NB4 (cell line): ENCODE measurements at places on chromosomes 12 and 14.
A peak's percentile ranks its signal among the peaks of the same experiment; 100 is the strongest.

GRCh38 chr12:127928615-127929571 is 338.1 kb upstream of the TMEM132C start:
- DNase-seq: no peak

- no peak for DNase-seq
Measured at GRCh38 chr14:54652188-54652587, 85.3 kb downstream of the SAMD4A start.

GRCh38 chr12:3236345-3237187 is 159.4 kb downstream of the TSPAN9 start:
- peak; percentile 62 for DNase-seq

DNA sequence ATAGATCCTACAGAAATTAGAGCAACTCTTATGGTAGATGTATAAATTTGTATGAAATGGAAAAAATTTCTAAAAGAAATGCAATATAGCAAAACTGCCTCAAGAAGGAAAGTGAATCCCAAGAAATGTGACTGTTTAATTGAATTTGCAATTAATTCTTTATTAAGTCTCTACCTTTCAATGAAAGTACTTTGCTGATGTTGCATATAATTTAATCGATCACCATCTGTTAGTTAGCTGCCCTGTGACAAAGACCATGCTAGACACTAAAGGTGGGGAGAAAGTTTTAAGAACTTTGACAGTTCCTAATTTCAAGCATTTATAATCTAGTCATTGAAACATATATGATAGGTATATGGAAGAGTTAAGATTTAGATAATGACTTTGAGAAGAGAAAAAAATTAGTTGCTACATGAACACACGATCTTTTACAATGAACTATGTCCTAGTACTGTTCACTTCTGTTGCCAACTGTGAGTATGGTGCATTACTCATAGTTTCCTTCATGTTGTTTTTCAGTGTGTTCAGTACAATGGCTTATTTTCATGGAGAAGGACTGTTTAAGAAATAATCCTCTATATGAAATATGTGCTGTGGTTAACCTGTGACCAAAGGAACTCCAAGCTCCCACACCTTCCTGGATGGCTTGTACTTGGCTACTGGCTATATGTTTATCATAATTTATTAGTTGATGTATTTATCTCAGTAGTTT is 128.4 kb downstream of the METTL25 start:
- DNase-seq: no peak

DNA sequence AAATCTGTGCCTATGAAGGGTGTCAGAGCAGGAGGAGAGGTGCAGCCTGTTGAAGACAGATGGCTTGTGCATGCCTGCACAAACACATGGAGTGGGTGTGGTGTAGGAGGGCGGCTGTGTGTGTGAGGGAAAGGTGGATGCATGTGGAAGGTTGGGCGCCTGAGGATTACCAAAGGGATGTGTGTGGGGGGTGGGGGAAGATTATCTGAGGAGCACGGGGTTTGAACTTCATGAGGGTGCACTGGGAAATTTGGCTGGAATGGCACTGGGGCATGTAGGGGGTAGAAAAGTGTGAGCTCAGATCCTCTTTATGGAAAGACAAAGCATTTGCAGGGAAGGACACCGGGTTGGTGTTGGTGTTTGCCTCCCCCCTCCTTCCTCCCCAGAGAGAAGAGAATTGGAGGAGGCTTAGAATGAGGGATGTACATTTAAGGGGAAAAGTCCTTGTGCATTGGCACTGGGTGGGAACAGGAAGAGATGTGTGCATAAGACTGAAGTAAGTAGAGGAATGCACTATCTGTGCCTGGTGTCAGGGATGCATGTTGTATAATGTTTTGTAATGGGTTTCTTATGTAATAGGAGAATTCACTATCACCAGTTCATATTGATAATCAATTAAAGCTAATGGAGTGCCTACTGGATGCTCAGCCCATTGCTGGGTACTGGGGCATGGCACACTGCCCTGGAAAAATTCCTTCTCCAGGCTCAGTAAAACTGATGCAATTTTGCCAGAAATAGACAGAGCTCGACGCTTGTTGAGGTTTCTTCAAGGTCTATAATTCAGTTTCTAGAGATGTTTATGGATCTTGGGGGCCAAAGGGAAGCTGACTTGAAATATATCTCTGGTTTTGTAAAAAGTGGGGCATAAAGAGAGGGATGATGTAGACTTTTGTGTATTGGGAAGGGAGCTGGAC is 3.0 kb downstream of the NTF3 start:
- DNase-seq: no peak

- no peak for DNase-seq
Measured at GRCh38 chr12:105724641-105725040, 394.1 kb downstream of the C12orf75 start.

DNA sequence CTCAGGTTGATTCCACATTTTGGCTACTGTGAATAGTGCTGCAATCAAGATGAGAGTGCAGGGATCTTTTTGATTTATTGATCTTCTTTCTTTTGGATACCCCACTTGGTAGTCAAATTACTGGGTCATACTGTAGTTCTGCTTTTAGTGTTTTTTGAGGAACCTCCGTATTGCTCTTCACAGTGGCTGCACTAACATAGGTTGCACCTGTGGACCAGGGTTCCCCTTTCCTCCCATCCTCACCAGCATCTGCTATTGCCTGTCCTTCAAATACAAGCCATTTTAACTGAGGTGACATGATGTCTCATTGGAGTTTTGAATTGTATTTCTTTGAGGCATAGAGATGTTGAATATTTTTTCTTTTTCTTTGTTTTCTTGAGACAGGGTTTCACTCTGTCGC is 152.5 kb upstream of the TMEM132C start:
- no peak for DNase-seq

GRCh38 chr14:61477712-61478462 is 156.5 kb downstream of the PRKCH start:
- DNase-seq: peak; percentile 28

- peak; percentile 60 for DNase-seq
Measured at GRCh38 chr12:1544996-1545700, 49.2 kb downstream of the FBXL14 start.

DNA sequence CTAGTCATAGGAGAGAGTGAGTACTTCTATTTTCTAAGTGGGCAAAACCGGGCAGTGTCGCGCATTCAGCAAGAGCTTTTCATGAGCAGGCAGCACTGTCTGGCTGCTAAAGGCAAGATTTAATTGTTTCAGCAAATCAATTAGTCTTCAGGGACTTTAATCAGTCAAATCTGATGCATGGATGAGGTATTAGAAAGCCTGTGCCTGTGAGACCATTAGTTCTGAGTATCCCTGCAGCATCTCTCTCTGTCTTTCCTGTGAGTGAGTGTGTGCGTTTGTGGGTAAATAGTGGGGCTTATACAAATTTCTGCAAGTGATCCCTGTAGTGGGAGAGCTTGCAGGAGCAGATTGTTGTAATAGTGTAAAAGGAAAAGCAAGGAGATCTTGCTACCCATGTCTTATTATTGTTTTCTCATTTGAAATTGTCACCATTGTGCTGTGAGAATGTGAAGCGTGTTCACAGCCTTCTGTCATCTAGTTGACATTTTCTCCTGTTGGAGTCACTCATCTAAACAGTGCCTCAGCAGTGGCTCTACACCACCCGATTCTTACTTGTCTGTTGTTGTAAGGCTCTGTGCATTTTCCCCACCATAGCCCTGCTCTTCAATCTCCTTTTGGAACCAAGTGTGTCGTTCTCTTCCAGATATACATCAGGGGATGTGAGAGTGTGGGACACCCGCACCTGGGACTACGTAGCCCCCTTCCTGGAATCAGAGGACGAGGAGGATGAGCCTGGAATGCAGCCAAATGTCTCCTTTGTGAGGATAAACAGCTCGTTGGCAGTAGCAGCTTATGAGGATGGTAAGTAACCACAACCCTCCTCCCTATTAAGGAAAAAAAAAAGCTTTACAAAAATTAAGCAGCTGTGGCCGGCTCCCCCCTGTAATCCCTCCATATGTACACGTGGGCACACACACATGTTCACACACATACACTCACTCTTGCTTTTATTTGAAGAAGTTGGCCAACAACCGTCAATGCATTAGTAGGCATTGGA is 53.6 kb downstream of the FBXW8 start:
- no peak for DNase-seq

- no peak for DNase-seq
Measured at GRCh38 chr12:57617942-57618341, 6.7 kb downstream of the ARHGEF25 start.

- DNase-seq: no peak
Measured at GRCh38 chr12:118685983-118686607, 295.2 kb upstream of the SRRM4 start.

DNA sequence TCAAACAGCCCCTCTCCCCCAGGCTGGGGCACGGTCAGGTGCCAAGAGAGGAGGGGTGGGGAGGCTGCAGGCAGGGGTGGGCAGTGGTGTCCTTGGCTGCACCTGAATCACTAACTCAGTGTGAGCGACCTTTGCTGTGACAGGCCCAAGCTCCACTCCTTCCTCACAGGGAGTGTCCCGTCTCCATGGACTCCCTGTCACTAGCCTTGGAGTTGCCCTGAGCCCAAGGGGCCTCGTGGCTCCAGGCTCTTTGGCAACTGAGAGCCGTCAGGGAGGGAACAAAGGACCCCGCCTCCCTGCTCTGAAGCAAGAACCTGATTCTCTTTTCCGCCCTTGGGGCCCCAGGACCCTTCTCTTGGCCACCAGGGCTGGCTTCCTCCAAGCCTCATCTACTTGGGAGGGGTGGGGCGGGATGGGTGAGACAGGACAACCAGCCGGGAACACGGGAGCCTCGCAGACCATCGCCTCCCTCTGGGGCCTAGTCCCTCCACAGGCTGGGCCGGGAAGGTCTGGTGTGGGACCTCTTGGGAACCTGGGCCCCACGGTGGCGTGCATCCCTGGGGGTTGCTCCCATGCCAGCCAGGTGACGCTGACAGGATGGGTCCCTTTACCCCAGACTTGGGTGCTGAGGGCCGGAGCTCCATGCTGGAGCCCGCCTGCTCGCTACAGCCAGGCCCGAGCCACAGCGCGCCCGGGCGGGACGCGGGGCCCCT is 935 bp upstream of the ADSS1 start:
- DNase-seq: peak; percentile 34

DNA sequence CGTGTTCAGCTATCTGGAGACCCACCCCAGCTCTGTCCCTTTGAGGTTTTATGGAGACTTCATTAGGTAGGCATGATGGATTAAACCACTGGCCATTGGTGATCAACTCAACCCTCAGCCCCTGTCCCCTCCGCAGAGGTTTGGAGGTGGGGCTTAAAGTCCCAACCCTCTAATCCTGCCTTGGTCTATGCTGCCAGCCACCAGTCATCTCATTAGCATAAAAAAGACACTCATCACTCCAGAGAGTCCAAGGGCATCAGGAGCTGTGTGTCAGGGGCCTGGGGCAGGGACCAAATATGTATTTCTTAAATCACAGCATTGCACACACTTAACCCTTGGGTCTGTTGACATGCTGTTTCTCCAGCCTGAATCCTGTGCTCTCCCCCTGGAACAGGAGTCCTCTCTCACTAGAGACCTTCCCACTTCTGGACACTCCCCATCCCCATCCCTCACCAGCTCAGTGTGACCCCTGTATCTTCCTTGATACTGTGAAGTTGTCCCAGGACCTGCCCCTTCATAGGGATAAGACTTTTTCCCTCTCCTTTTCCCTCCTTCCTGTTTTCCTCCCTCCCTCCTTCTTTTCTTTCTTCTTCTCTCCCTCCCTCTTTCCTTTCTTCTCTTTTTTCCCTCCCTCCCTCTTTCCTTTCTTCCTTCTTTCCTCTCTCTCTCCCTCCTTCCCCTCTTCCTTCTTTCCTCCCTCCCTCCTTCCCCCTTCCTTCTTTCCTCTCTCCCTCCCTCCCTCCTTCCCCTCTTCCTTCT is 54.7 kb upstream of the CLMN start:
- DNase-seq: no peak

DNA sequence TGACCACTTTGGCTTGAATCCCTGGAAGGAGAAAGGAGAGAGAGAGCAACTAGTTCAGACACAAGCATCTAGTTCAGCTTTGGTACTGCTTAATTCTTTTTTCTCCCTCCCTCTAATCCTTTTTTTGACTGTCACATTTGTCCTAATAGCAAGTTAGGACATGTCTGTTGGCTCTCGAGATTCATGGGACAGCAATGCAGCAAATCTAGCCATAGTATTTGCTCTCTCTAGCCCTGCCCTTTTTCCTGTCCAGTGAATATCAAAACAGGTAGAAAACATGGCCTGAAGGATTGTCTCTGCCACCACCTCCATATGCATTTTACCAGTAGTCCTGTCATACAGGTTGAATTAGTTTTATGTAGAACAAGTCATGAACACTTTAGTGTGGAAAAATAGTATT is 116.4 kb downstream of the PTPRB start:
- DNase-seq: no peak

GRCh38 chr14:39241637-39242036 is 7.9 kb downstream of the MIA2 start:
- DNase-seq: no peak

- no peak for DNase-seq
Measured at GRCh38 chr12:93336291-93336741, 41.4 kb upstream of the NUDT4 start.

GRCh38 chr14:63611078-63611477 is 30.6 kb downstream of the WDR89 start:
- peak; percentile 40 for DNase-seq

DNA sequence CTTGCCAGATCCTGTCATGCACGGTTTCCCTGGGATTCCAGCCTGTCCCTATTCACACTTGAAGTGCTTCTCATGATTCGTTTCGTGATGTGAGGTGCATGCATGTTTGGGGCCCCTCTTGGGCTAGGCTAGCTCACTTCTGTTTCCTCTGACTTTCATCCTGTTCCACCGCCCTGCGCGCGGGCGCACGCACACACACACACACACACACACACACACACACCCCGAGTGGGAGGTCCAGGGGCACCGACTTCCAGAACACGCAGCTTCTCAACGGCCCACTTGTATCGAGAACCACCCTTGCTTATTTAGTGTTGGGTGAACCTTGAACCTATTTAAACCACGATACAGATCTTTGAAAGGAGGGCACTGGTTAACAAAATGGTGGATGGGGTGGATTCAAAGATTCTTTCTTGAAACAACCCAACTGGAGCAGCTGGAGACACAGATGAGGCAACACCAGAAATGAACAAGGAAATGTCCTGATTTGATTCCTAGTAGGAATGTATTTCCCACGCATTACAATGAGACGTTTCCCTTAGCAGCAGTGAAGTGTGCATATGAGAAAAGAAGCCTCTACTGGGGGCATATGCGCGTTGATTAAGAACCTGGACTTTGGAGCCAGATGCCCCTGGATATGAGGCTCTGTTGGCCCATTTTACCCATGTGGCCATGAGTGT is 16.3 kb downstream of the ELK3 start:
- no peak for DNase-seq

DNA sequence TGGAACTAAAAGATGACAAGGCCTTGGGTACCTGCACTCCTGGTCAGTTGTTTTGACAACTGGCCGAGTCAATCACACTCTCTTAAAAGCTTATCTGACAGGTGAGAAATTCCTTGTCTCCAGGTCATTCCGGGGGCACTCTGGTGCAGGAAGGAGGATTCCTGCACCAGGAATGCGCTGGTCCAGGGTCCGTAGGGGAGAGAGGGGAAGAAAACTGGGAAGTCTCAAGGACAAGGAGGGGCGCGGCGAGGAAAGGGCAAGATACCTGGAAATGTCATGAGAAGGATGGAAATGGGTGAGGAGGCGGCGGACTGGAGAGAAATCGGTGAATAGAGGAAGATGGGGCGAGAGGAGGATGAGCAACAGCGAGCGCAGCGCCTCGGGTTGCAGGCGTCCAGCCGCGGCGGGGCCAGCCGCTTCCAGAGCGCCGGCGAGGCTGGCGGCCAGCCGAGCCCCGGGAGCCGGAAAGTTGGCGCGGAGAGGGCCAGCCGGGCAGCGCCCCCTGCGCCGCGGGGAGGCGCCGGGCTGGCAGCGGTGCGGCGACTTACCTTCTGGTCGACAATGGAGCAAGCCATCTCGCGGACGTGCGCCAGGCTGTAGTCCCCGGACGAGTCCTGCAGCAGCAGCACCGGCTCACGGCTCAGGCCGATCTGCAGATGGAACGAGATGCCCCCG is 809 bp downstream of the PRKD1 start:
- no peak for DNase-seq

GRCh38 chr14:93047661-93048060 is 68.1 kb downstream of the ITPK1 start:
- DNase-seq: no peak
